ENCODE measurements at places on chromosomes 1 and 21.

GRCh38 chr1:205484985-205485967, 19.2 kb upstream of the CDK18 start:
- no peaks in the 10 kb centered on the region for H3K4me1 ChIP-seq
- no peaks in the 10 kb centered on the region for H3K36me3 ChIP-seq
- no peak overlapping the region for H3K4me3 ChIP-seq

DNA sequence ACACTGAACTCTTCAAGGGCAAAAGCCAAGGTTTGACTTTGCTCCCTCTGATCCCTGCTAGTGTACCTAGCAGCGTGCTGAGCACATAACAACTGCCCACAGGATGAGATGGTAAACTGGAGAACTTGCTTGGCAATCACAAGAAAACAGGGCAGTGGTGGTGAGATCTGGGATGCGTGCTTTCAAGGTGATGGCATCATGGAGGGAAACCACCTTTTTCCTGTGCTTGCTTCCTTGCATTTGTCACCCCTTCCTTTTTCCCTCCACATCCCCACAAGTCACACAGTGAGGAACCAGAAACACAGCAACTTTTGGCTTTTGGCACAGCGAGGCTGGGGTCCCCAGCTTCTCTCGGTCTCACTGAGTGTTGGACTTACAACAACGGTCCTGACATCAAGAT, 31.4 kb upstream of the BECN2 start:
- DNase-seq = no peak
- no peaks in the 10 kb centered on the region for H3K4me1 ChIP-seq
- no peaks in the 10 kb centered on the region for H3K36me3 ChIP-seq
- H3K4me3 ChIP-seq = no peak overlapping the region
- no peak overlapping the region for H3K27ac ChIP-seq
- no peaks in the 10 kb centered on the region for H3K27me3 ChIP-seq

- no peak for DNase-seq
- H3K27me3 ChIP-seq = peaks cover 56% of the 10 kb centered on the region
- no peaks in the 10 kb centered on the region for H3K36me3 ChIP-seq
- H3K4me3 ChIP-seq = no peak within 1 kb of the TSS
- no peak within 1 kb of the TSS for H3K27ac ChIP-seq
Measured at GRCh38 chr1:34754964-34755637, at the start of gene GJB5. TSS of gene GJB5 (plus strand) at chr1:34755047. CDS start at chr1:34757331, 2,284 bp downstream.

DNA sequence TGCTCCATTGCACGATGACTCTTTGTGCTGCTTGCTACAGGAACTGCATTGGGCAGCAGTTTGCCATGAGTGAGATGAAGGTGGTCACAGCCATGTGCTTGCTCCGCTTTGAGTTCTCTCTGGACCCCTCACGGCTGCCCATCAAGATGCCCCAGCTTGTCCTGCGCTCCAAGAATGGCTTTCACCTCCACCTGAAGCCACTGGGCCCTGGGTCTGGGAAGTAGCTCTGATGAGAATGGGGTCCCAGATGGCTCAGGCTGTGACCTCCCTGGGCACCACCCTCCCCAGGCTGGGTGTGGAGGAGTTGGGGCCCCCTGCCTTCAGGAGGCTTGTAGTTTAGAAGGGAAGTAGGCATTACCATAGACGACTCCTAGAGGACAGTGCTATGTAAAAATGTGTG, 19.7 kb downstream of the CYP4B1 start:
- DNase-seq = no peak
- H3K4me3 ChIP-seq = no peak overlapping the region
- H3K27me3 ChIP-seq = no peaks in the 10 kb centered on the region

GRCh38 chr1:26533951-26534509, 4.5 kb downstream of the RPS6KA1 start:
- no peak overlapping the region for H3K27ac ChIP-seq
- no peaks in the 10 kb centered on the region for H3K36me3 ChIP-seq
- no peak for DNase-seq

- H3K4me3 ChIP-seq = no peak overlapping the region
- H3K4me1 ChIP-seq = no peaks in the 10 kb centered on the region
- H3K27me3 ChIP-seq = no peaks in the 10 kb centered on the region
Measured at GRCh38 chr1:175826705-175827104, 83.3 kb upstream of the TNR start.

Data from mesenchymal stem cell (in vitro differentiated cells and primary cell).